ENCODE measurements at places on chromosomes 2 and 18.

- no peak for DNase-seq
These were observed 56.4 kb downstream of the PUM2 start for GRCh38 chr2:20294231-20294630.

DNA sequence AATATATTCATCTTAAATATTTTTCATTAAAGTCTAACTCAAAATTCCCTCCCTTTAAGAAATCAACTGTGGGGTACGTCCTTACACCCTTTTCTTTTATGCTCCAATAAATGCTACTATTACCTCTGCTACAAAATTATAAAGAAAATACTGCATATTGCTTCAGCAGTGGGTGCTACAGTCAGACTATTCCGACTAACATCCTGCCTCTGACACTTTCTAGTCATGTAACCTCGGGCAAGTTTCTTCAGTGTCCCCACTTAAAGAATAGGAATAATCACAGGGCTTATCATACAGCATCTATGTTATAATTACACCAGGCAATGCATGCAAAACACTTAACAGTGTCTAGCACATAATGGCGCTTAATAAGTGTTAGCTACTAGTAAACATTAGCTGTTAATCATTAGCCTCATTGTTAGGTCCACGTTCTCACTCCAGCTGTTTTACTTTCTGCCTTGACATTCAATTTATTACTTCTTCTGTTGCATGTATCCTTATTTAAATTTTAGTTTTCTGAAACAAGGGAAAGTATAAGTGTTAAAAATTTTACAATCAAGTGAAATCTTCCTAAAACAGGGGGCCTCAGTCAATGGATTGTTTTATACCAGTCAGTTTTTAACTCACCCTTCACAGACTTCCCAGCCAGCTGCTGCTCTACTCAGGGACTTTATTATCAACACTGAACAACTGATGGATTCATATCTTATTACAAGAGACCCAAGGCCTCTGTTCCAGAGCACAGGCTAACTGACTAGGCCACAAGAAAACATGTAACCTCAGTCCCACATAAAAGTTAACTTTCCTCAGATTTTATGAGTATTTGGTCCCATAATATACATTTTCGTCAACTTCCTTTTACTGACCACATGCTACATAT, 54.0 kb downstream of the CLASP1 start:
- DNase-seq: no peak

- no peak for DNase-seq
These were observed 296 bp downstream of the TTC21B start for GRCh38 chr2:165953306-165953654.

- DNase-seq: no peak
These were observed 371.9 kb downstream of the DPP10 start for GRCh38 chr2:114814355-114814754.

DNA sequence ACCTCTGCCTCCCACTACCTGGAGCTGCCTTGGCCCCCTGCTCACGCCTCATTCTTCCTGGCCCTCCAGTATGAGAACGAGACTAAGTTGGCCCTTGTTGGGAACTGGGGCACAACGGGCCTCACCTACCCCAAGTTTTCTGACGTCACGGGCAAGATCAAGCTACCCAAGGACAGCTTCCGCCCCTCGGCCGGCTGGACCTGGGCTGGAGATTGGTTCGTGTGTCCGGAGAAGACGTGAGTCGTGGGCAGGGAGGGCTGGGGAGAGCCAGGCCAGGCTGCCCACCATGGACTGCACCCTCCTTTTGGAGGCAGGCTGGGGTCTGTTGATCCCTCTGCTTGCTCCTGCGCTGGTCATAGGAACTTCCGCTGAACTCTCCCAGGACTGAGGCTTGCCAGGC, 114.7 kb downstream of the DYSF start:
- no peak for DNase-seq

DNA sequence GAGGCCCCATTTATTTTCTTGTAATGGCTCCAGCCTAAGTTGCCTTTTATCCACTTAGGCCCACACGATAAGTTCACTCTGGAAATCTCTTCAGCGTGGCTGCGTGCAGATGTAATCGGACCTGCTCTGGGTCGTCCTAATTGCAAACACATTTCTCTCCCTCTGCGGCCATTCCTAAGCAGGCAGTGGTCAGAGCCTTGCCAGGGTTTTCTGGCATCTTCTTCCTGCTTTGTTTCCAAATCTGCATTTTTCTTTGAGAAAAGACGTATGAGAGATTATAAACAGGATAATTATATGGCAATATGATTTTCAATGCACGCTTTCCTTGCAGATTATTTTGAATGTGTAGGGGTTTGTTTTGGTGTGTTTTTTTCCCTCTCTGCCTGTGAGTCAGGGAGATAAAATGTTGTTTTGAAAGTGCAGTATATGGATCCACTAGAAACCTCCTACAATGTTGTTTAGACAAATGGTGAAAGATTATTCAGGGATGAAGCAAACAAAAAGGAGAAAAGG, 239.4 kb upstream of the TANK start:
- DNase-seq: no peak

DNA sequence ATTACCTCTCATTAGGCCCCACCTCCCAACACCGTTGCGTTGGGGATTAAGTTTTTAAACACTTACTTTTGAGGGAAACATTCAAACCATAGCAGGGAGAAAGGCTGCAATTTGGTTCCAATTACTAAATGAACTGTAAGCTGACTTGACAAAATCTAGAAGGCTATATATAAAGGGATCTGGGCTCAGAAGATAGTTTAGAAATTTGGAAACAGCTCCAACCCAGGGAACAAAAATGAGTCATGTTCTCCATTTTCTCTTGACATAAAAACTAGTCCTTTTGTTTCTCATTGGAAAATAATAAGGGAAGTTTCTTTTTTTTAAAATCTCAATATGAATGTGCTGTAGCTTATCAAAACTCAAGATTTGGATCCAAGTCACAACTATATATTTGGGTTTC, 17.5 kb downstream of the MOGAT1 start:
- DNase-seq: no peak

- DNase-seq: no peak
These were observed 42.4 kb downstream of the THADA start for GRCh38 chr2:43553341-43553855.

- no peak for DNase-seq
These were observed 2.2 kb upstream of the WNT10A start for GRCh38 chr2:218878486-218878885.

DNA sequence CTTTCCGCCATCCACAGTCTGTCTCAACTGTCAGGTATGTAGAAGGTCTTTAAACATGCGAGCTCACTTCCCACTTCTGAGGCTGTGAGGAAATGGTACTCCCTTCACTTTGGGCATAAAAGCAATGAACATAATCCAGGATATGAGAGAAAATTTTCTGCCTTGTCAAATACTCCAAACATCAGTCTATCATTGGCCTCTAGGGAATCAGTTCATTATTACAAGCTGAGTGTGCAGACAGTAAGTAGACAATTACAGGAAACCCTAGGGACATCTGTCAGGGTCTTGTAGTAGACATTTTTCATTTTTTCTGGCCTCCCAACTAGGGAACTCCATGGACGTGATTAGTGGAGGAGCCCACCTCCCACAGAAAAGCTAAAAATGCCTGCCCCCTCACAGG, 13.6 kb upstream of the APCDD1 start:
- DNase-seq: no peak

- no peak for DNase-seq
These were observed 3.8 kb upstream of the QPCT start for GRCh38 chr2:37340637-37341036.

All from Caco-2 (cell line).